ENCODE measurements at places on chromosomes 2 and 18.
A peak's percentile ranks its signal among the peaks of the same experiment; 100 is the strongest.

- no peak for DNase-seq
Measured at GRCh38 chr2:45141883-45142866, 132.9 kb upstream of the SIX2 start.

DNA sequence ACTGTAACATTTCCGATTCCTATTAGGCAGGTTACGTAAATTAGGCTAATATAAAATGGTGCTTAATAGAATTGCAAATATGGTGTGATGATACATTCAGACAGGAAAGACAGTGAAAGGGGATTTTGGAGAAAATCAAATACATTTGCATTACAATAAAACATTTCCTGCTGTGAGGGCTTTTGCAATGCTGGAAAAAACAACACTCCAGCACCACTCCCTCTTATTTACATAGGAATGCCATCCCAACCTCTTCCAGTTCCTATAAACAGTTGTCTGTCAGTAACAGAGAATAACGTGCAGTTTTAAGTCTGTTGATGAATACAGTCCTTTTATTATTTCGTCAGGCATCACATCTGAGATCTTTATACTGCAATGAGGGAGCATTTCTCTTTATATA, 298.8 kb upstream of the FANCL start:
- no peak for DNase-seq

DNA sequence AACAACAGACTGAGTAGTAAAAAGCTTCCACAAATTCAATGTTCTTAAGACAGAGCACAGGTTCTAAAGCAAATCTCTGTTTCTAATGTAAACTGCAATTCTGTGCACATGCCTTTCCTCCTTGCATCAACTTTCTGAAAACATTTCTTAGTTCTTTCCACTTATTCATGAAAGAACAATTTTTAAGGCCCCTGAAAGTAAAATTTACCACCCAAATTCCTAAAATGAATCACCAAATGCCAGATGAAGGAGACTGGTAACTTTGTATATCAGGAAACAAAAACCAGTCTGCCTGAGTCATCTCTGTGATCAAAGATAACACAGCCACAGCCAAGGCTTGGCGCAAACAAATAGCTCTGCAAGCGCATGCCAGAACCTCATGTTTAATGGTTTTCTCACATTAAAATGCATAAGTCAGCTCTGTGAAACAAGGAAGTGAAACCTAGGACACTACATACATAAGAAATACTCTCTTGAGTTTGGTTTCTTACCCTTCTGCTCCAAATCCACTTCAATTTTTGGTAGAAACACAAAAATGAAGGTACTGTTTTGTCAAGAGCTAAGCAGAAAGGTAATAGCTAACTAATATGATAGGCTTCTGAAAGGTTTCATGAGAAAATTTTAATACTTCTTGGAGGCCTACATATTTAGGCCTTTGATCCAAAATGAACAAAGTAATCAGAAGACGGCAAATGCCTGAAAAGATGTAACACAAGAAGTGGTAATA, 169.4 kb downstream of the THADA start:
- DNase-seq = peak; percentile 63

DNA sequence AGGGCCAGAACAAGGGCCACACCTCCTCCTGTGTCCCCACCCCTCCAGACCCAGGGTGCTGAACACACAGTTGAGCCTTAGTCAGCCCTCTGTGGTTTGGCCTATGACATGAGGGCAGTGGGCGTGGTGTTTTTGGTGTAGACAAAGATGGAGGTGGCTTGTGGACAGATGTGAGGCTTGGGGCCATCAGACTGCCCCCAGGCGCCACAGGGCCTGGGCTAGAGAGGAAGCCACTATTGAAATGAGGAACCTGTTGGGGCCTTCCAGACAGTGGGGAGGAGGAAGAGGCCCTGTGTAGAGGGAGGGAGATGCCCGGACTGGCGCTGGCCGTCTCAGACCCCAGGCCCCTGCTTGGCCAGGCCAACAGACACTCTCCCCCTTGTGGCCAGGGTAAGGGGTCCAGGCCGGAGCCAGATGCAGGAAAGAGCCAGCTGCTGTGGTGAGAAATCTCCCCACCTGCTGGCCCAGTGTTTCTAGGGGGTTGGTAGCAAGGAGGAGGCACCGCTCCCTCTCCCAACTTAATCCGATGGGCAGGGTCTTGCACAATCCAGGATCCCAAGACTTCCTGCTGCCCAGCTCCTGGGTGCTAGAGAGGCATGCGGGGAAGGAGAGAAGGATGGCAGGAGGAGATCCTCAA, 53.8 kb downstream of the SMAD7 start:
- peak; percentile 48 for DNase-seq

DNA sequence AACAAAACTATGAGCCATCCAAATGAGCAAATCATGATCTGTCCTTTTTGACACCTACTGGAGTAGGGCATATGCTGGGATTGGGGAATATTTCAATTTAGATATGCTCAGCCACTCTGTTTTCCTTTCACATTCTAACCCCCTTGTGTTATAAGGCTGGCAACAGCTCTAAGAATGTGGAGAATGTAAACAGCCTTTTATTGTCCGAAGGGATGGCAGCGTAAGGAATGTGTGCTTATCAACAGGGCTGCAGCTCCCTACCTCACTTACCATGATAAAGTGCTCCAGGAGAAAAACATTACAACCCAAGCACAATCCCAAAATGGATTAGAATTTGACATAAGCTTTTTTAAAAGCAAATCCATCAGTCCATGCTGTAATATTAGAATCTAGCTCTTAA, 2.2 kb downstream of the NXPH2 start:
- DNase-seq = no peak

All from activated T-cell treated with anti-CD3 and anti-CD28 coated beads, Interleukin-2, amount 50 U/mL, for 48 hours (primary cell).